ENCODE measurements at places on chromosomes 7 and 10. TPM values are rescaled to one million over a fixed set of nuclear protein-coding genes. Genes with fewer than 3 reads are reported as not detected.

Gene GDF2
- not detected for polyA plus RNA-seq

Gene OR6B1
- polyA plus RNA-seq: not detected

Gene MRLN
- not detected for polyA plus RNA-seq

Gene ADAM8
- polyA plus RNA-seq: 4.1 TPM

Gene GNGT1
- polyA plus RNA-seq: not detected

Gene KLHL7
- 21.7 TPM for polyA plus RNA-seq

Gene TMEM270
- not detected for polyA plus RNA-seq

Gene ASB15
- not detected for polyA plus RNA-seq

Gene CYP2C19
- not detected for polyA plus RNA-seq

Gene RSPH10B2
- 0.08 TPM for polyA plus RNA-seq

Gene LRGUK
- 0.21 TPM for polyA plus RNA-seq

Gene ZNF488
- polyA plus RNA-seq: 8.3 TPM

Gene SLC26A3
- not detected for polyA plus RNA-seq

Measured in A549 (cell line).